ENCODE measurements at places on chromosomes 12 and 14. TPM values are rescaled to one million over a fixed set of nuclear protein-coding genes. Genes with fewer than 3 reads are reported as not detected.
A peak's percentile ranks its signal among the peaks of the same experiment; 100 is the strongest.

DNA sequence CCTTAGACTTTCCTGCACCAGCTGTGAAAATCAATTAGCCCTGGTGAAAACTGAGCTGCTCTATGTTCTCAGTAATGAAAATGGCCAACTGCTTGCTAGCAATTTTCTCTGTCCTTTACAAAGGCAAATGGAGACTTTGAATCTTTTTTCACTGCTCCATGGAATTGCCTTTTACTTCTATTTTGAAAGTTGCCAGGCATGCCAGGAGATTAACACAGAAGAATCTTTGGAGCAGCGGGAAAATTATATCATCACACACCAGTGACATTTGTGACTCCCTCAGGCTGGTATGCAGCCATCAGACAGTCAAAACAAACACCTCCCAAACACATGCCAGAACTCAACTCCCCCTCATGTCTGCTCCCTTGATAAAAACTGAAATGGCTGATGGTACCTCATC is 872.0 kb upstream of the FLRT2 start:
- no peak for DNase-seq

DNA sequence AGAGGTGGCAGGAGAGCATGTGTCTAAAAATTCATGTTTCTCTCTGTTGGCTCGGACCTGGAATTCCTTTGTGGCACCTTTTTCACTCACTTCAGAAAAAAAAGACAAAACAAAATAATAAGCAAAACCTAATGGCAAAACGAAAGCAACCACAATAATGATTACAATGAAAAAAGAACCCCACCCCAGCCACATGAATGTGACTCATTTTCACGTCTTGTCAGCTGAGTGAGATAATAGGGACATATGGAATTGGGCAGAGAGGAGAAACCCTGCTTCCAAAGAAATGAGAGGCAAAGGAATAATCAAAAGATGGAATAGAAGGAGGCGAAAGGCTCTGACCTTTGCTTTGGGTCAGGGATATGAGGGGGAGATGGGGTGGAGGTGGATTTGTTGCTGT is 143.4 kb downstream of the SLC8A3 start:
- DNase-seq = no peak

DNA sequence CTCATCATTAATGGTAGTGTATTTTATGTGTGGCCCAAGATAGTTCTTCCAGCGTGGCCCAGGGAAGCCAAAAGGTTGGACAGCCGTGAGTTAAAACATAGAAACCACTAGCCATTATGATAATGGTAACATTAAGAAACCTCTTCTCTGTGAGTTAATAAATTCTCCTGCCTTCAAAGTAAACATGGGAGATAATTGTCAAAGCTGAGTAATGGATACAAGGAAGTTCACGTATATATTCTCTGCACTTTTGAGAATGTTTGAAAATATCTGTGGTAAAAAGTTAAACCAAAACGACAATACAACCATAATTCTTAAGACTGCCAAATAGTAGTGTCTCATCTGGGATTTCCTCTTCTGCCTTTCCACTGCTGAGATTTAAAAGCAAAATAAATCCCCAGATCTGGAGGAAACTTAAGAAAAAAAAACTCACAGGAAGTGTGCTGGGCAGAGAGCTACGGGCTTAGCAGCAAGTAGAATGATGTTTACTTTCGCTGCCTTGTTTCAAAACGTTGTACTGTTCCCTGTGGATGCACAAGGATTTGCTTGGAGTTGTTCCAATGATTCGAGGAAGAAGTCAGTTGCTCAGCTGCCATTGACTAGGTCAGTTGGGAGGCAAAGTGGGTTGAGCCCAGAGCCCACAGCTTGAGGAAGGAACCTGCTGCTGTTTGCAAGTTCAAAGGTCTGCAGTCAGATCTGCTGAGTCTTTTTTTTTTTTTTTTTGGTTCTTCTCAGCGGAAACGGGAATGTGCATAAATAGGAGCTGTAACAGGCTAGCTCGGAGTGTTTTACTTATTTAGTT is 1.7 kb downstream of the TPCN1 start:
- no peak for DNase-seq

GRCh38 chr12:49973361-49973830 is 649 bp downstream of the AQP6 start:
- DNase-seq = peak; percentile 58

DNA sequence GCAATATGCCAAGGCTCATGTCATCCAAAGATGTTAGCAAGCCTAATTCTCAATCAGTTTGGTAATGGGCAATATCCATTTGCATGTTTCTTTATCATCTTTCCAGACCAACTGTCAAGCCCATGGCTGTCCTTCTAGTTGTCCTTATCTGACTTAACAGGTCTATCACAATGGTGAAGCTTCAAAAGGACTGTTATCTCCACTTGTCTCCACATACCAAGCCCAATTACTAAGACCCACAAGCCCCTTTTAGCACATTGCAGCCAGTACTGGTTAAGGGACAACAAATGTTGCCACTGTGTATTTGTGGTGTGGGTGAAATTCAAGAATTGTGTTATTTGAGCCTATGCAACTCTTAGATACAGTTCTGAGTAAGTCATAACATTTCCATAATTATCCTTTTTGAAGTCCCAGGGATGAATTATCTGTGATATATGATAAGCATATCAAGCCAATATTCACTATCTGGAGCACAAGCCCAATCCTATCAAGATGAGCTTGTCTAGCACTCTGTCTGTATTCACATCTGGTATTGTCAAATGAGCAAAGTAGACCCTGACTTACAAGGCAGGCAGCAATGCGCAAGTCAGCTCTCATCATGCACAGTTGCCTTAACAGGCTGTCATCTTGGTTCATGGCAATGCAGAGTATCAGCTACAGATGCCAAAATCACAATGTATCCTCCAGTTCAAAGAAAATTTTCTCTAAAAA is 19.3 kb upstream of the ST8SIA1 start:
- DNase-seq = no peak

DNA sequence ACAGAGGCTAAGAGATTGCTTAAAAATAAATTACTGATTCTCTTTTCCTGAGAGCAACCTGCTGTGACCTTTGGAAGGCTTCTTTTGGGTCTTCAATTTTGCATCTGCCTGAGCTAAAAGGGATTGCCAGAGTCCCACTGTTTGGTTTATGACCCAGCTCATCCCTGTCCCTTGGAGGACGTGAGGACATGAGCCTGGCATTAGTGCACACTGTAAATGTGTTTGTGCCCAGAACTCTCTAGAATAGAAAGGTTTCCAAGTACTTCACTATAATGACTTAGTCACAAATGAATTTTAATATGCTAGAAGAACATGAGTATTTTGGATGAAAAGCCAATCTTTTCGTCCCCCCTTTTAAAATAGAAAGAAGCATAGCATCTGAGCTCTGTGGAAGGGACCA is 47.1 kb upstream of the CDKN3 start:
- DNase-seq = no peak

DNA sequence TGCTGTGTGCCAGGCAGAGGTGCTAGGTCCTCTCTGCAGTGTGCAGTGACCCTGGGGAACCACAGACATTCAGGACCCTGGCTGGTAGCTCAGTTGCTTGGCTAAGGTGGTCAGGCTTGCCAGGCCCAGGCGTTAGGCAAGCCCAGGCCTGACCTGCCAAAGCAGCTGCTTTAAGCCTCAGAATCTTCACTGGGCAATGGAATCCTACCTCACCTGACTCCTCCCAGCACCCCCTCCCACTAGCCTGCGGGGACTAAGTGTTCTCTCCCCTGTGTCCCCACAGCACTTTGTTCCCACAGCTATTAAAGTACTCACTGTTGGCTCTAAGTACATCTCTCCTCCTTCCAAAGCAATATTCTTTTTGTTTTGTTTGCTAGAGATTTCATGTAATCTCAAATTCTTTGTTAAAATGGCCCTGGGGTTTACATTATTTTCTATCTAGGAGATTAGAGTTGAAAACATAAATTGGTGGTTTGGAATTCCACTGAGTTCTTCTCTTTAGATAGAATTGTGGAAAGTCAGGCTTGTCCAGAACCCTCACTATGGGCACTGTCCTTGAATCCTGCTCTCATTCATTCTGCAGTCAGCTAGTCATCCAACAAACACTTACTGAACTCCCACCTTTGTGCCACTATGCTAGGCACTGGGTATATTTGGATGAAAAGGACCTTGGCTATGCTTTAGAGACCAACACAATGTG is 44.4 kb downstream of the DGLUCY start:
- DNase-seq = no peak

Gene GLI1
- total RNA-seq = 0.83 TPM

DNA sequence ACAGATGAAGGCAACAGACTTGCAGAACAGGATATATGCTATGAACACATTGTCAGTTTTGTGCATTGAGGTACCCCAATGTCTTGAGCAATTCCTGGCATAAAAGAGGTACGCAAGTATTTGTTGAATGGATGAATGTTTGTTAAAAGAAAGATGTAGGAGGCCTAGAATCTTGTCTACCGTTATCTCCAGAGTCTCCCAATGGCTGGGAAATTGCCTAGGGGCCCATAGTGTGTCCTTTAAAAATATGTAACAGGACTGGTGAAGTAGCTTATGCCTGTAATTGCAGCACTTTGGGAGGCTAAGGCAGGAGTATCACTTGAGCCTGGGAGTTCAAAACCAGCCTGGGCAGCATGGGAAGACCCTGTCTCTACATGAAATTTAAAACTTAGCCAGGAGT is 20.4 kb upstream of the SPTSSA start:
- no peak for DNase-seq

Gene TAS2R30
- total RNA-seq = 2.2 TPM

- no peak for DNase-seq
Measured at GRCh38 chr12:6846316-6846869, 4.7 kb downstream of the CDCA3 start.

Gene SLC4A8
- 0.86 TPM for total RNA-seq

DNA sequence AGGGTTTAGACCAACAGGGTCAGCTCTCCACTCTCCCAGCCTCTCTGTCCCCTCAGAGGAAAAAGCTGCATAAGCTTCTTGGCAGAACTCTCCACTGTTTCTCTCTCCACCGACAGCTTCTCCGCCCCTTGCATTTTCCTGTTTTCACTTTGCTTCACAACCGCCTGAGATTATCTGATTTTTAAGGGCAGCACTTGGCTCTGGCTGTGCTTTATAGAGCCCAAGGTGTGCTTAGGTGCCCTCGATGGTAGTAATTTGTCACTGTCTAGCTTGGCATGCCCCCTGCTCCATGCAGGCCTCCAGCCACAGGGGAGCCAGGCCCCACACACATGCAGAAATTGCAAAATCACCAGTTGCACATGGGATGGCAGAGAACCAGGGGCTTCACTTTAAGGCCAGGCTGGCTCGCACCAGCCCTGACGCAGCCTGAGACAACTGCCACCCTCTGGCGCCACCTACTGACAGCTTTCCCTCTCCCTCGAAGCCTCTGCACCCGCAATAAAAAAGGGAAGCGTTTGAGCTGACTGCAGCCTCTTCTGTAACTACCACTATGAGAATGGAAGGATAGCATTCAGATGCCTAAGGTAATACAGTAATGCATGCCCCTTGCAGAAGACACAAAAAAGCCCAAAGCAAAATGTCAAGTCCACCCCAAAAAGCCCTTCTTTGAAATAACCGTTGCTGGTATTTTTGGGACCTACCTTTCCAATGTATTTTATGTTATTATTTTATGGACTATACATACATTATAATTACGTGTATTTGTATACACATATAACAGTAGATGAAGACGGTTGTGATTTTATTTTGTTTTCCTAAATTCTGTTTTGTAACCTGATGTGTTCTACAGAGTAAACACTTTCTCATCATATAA is 32.0 kb upstream of the RIMBP2 start:
- peak; percentile 81 for DNase-seq

Gene NR4A1
- total RNA-seq = 76.3 TPM

Gene DDX47
- 25.5 TPM for total RNA-seq

Gene KRT78
- not detected for total RNA-seq

DNA sequence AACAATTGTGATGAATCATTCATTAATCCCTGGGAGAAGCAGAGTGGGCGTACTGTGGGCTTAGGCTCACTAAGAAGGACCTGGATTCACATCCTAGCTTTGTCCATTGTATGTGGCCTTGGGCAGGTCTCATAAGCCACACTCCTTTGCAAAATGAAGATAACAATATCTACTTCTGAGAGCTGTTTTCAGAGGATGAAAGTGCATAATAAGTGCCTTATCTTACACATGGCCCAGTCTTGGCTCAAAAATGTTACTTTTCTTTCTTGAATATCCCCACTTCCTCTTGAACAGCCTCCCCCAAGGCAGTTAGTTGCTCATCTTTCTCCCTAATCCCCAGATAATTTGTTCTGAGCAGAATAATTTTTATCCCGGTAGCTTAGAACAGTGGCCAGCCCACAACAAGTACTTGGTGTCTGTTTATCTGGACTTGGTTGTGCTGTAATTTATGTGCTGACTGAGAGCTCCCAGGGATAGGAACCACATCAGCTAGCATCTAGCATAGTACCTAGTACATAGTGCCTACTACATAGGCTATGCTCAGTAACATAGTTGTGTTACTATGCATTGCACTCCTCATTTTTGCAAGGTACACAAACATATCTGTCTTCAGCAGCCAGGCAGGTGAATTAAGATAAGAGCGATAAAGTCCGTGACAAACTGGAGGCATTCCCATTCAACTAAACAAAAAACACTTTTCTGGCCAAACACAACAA is 61.7 kb upstream of the NUDT4 start:
- no peak for DNase-seq

- no peak for DNase-seq
Measured at GRCh38 chr14:80260645-80261044, 49.3 kb upstream of the DIO2 start.

DNA sequence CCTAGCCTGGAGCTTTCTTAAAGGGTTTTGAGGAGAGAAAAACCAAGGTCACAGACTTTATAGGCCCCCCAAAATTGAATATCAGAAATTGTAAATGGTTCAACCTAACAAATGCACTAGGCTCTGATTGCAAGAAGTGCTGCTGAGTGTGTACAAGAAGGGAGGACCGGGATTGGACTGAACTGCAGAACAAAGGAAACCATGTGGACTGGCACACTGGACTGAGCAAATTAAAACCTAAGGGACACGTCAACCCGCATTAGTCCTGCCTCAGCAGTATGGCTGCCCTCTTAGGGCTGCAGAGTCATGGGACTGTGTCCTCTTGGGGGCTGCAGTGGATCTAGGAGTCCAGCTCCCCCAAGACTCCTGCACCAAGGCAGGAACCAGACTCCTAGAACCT is 842 bp upstream of the CISTR start:
- no peak for DNase-seq

GRCh38 chr12:84807249-84807648 is 105.3 kb downstream of the SLC6A15 start:
- DNase-seq = no peak

DNA sequence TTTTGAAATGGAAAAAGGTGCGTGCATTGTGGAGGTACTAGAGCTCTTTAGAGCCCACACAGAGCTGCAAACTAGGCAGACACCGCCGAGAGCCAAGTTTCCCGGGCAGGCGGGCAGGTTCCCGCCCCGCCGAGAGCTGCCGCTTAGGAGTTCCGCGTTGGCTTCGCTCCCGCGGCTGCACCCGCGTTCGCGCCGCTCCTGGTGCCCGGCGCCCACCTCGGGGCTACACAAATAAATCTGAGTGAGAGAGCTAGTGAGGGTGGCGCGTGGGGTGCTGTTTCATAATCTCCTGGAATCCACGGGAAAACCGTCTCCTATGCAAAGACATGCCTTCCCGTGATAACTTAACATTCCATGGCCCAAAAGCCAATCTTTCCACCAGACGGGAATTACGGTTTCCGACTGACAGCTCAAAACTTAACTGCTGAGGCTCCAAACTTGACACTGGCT is 645 bp downstream of the KITLG start:
- no peak for DNase-seq

Data from cardiac septum (tissue), 1 donor.